ENCODE measurements at places on chromosomes 7 and 10. TPM values are rescaled to one million over a fixed set of nuclear protein-coding genes. Genes with fewer than 3 reads are reported as not detected.

- no peaks in the 10 kb centered on the region for H3K36me3 ChIP-seq
- H3K4me3 ChIP-seq: no peak overlapping the region
- no peaks in the 10 kb centered on the region for H3K4me1 ChIP-seq
- no peak for DNase-seq
Observed at GRCh38 chr10:4254101-4254994, 469.3 kb upstream of the KLF6 start.

- no peak overlapping the region for H3K4me3 ChIP-seq
- H3K27me3 ChIP-seq: no peaks in the 10 kb centered on the region
- H3K27ac ChIP-seq: no peak overlapping the region
- no peaks in the 10 kb centered on the region for H3K4me1 ChIP-seq
Observed at GRCh38 chr7:81007051-81007450, 88.2 kb upstream of the SEMA3C start.

GRCh38 chr10:14659626-14660196, 115.0 kb downstream of the FAM107B start:
- no peak overlapping the region for H3K27ac ChIP-seq
- H3K4me3 ChIP-seq: no peak overlapping the region
- no peaks in the 10 kb centered on the region for H3K36me3 ChIP-seq
- no peaks in the 10 kb centered on the region for H3K4me1 ChIP-seq
- DNase-seq: no peak

- H3K27me3 ChIP-seq: no peaks in the 10 kb centered on the region
- no peak overlapping the region for H3K27ac ChIP-seq
- peaks cover 26% of the 10 kb centered on the region for H3K36me3 ChIP-seq
- no peaks in the 10 kb centered on the region for H3K4me1 ChIP-seq
Observed at GRCh38 chr7:112292162-112292561, 85.7 kb downstream of the ZNF277 start.

- H3K27me3 ChIP-seq: no peaks in the 10 kb centered on the region
- H3K4me3 ChIP-seq: no peak overlapping the region
- no peak for DNase-seq
- H3K27ac ChIP-seq: peak overlapping the region; percentile 59
Observed at GRCh38 chr10:69345402-69345801, 67.1 kb downstream of the HK1 start.

DNA sequence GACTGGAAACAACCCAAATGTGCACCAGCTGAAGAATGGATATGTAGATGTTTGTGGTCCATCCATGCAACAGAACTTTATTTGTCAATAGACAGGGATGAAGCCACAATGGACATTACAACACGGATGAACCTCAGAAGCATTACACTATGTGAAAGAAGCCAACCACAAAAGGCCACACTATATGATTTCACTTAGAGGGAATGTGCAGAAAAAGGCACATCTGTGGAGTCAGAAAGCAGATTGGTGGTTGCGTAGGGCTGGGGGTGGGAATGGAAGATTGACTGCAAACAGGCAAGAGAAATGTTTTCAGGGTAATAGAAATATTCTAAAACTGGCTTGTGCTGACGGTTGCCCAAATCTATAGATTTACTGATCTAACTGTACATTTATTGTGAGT, 34.3 kb upstream of the WASHC2A start:
- H3K4me3 ChIP-seq: no peak overlapping the region
- H3K36me3 ChIP-seq: no peaks in the 10 kb centered on the region
- no peaks in the 10 kb centered on the region for H3K27me3 ChIP-seq
- H3K4me1 ChIP-seq: no peaks in the 10 kb centered on the region

CLRN3 gene
- total RNA-seq: not detected

FAM25G gene
- total RNA-seq: not detected

ZNF503 gene
- total RNA-seq: 5.9 TPM
